ENCODE measurements at places on chromosomes 5 and 9.

DNA sequence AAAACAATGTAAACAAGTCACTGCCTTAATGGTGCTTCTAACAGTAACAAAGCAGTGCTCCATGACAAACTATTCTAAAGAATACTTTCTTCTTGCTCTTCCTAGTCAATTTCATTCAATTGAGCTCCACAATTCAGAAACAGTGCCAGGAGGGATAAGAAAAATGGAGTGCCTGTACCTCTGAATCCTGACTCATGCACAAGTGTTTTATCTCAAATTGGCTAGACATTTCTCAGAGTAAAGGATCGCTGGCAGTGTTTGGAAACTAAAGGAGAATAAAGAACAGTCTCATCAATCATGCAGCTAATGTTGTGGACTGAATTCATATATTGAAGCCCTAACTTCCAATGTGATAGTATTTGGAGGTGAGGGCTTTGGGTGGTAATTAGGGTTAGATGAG lies 27.6 kb downstream of the SLC25A51 start:
- no peak for DNase-seq

DNA sequence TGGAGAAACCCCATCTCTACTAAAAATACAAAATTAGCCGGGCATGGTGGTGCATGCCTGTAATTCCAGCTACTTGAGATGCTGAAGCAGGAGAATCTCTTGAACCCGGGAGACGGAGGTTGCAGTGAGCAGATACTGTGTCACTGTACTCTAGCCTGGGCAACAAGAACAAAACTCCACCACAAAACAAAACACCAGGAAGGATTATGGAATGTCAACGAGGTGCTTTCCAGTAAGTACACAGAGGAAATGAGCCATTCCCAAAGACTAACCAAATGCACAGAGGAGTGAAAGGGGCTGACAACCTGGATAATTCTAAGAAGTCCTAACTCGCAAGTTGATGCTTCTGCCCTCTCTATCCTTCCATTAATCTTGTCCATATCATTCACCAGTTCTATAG lies 126.1 kb upstream of the RETREG1 start:
- no peak for DNase-seq

GRCh38 chr5:1358726-1359025 lies 13.8 kb upstream of the CLPTM1L start:
- no peak for DNase-seq

GRCh38 chr5:93902288-93902687 lies 160.9 kb upstream of the POU5F2 start:
- no peak for DNase-seq

- DNase-seq = no peak
Measured at GRCh38 chr5:102781786-102782185, 26.7 kb downstream of the PAM start.

DNA sequence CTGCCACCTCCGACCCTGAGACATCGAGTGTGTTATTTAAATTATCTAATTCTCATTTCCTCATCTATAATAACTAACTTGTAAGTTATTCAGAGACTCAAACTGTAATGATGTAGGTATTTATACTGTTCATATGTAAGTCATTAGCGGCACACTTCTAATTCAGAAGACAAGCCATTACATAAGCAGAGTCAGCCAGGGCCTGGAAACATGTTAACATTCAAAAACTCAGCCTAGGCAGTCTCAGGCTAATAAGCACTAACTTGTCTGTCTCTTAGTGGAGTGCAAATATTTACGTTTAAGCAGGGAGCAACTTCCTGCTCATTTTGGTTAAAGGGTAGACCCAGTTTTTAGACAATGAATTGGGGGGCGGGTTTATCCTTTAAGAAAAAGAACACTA lies 598.4 kb downstream of the ACTL7B start:
- DNase-seq = no peak

DNA sequence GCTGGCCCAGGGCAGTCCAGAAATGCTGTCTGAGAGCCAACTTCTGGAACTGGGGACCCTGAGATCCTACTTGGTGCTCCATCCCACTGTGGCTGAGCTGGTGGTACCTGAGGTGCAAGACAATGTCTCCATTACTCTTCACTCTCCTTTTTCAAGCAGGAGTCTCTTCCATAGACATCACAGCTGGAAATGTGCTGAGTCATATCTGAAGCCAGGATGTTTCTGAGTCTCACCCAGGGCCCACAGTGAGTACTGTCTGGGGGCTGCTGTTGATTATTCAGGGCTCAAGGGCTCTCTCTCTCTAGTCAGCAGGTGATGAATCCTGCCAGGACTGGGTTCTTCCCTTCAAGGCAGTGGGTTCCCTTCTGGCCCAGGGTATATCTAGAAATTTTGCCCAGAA lies 145.2 kb upstream of the TAS2R1 start:
- DNase-seq = no peak

GRCh38 chr5:147712019-147712418 lies 70.5 kb downstream of the JAKMIP2 start:
- DNase-seq = no peak

- no peak for DNase-seq
Measured at GRCh38 chr9:89969156-89969675, 364.4 kb downstream of the GADD45G start.

GRCh38 chr9:128992995-128993394 lies 35.1 kb downstream of the SH3GLB2 start:
- peak; percentile 16 for DNase-seq
